Activated B cell treated with CpG ODN at 0.5 μM for 24 hours (primary cell): ENCODE measurements at places on chromosomes 13 and 19. TPM values are rescaled to one million over a fixed set of nuclear protein-coding genes. Genes with fewer than 3 reads are reported as not detected.
A peak's percentile ranks its signal among the peaks of the same experiment; 100 is the strongest.

DNA sequence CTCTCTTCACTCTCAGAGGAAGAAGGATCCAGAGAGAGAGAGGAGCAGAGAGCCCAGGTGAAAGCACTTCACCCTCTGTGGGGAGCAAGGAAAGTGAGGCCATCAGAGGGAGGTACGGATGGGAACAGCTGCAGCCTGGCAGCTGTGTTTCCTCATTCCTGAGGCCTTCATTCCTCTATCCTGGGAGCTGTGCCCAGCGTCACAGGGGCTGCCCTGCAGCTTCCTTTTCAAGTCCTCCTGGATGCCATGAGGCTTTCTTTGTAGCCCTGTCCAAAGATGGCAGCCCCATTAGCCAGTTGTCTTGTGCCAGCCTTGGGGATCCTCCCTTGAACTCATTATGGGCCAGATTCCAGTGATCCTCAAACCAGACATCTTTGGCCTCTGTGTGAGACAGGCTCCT lies 76.8 kb upstream of the PCDH8 start:
- no peak overlapping the region for H3K4me3 ChIP-seq
- H3K4me1 ChIP-seq = peaks cover 15% of the 10 kb centered on the region
- no peaks in the 10 kb centered on the region for H3K36me3 ChIP-seq
- H3K27ac ChIP-seq = no peak overlapping the region
- H3K27me3 ChIP-seq = peaks cover 5% of the 10 kb centered on the region

- H3K4me3 ChIP-seq = peak overlapping the region; percentile 99
- H3K4me1 ChIP-seq = peaks cover 32% of the 10 kb centered on the region
- peak overlapping the region; percentile 93 for H3K27ac ChIP-seq
- no peak for DNase-seq
These were observed 508 bp upstream of the ZNF44 start for GRCh38 chr19:12295191-12295590.

DNA sequence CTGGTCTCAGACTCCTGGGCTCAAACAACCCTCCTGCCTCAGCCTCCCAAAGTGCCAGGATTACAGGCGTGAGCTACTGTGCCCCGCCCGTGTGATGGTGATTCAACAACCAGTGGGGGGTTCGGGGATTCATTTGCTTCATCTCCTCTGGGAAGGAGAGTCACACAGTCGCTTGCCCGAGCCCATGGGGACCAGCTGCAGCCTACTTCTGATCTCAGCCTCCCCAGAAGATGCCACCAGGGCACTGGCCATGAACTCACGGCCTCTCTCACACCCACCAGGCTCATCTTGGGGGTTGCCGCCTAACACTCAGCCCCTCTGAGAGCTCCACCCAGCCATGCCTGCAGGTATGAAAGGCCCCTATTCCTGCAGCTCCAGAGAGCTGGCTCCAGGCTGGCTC lies 6.8 kb downstream of the TOMM40 start:
- peaks cover 6% of the 10 kb centered on the region for H3K4me1 ChIP-seq
- H3K36me3 ChIP-seq = peaks cover 83% of the 10 kb centered on the region
- no peak for DNase-seq
- H3K27me3 ChIP-seq = no peaks in the 10 kb centered on the region
- no peak overlapping the region for H3K27ac ChIP-seq
- no peak overlapping the region for H3K4me3 ChIP-seq

MEDAG gene
- not detected in 2 replicates for total RNA-seq

TMPRSS9 gene
- total RNA-seq = not detected in 2 replicates

DNA sequence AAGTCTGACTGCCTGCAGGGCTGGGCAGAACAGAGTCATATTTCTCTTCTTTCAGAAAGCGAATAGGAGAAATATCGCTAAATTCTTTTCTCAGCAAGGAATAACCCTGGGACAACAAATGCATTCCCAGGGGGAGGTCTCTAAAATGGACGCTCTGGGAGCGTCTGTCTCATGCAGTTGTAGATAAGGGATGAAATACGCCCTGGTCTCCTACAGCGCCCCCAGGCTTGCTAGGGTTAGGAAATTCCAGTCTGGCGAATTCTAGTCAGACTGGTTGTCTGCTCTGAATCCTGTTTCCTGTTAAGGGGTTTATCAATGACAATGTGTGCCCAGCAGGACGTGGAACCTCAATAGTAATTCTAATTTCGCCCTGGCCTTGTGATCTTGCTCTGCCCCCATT lies 1214.1 kb downstream of the DIAPH3 start:
- H3K36me3 ChIP-seq = no peaks in the 10 kb centered on the region
- no peak overlapping the region for H3K4me3 ChIP-seq
- H3K27ac ChIP-seq = no peak overlapping the region
- no peak for DNase-seq

FCER2 gene
- total RNA-seq = 191 and 193 TPM in 2 replicates

DNA sequence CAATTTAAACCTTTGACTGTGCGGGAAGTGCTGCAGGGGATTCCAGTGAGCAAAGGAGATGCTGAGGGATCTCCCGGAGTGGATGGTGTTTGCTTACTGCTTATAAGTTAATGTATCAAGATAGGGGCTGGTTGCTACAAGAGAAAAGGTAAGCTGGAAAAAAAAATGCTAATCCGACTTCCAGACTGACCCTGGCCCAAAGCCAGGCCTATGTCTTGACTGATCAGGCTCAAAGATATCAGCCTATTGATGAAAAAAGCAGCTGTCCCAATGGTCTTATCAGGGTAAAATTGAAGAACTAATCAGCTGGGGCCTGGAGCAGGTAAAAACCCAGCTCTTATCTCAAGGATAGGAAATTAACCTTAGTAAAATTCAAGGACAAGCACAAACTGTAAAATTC lies 10.9 kb upstream of the ZNF90 start:
- H3K27me3 ChIP-seq = peaks cover 16% of the 10 kb centered on the region
- no peak overlapping the region for H3K27ac ChIP-seq
- no peaks in the 10 kb centered on the region for H3K4me1 ChIP-seq
- no peak overlapping the region for H3K4me3 ChIP-seq
- H3K36me3 ChIP-seq = no peaks in the 10 kb centered on the region
- no peak for DNase-seq

- H3K4me1 ChIP-seq = no peaks in the 10 kb centered on the region
- H3K27me3 ChIP-seq = no peaks in the 10 kb centered on the region
- no peak for DNase-seq
- no peaks in the 10 kb centered on the region for H3K36me3 ChIP-seq
- H3K4me3 ChIP-seq = no peak overlapping the region
- H3K27ac ChIP-seq = no peak overlapping the region
These were observed 104.6 kb downstream of the SOX1 start for GRCh38 chr13:112171570-112171965.

- H3K27me3 ChIP-seq = no peaks in the 10 kb centered on the region
- H3K36me3 ChIP-seq = no peaks in the 10 kb centered on the region
- no peak for DNase-seq
- no peak overlapping the region for H3K27ac ChIP-seq
These were observed 28.9 kb downstream of the ITGBL1 start for GRCh38 chr13:101481421-101481820.

DNA sequence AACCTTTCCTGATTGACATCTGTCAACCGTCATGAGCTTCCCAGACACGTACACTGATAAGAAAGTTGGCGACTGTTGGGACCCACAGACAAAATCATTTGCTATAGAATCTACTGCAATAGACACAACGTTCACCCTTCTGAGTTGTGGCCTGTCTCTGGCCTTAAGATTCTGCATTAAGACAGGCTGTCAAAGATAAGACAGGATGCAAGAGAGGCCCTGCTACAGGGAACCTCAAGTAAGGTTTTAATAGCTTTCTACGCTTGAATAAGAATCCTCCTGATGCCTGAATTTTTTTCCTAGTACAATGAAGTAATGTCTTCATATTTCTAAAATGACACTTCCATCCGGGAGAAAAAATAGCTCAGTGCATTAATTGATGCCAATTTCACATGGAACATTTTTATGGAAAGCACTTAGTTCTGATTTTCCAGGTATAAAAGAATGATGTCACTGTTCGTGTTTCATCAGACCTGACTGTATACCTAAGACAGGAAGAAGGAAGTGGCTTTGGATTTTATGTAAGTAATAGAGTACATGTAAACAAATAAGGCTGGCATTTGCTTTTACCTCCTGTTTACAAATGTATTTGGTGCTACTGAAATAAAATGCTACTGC lies 275.2 kb upstream of the GPC6 start:
- no peak for DNase-seq
- no peak overlapping the region for H3K27ac ChIP-seq
- no peaks in the 10 kb centered on the region for H3K36me3 ChIP-seq

DNA sequence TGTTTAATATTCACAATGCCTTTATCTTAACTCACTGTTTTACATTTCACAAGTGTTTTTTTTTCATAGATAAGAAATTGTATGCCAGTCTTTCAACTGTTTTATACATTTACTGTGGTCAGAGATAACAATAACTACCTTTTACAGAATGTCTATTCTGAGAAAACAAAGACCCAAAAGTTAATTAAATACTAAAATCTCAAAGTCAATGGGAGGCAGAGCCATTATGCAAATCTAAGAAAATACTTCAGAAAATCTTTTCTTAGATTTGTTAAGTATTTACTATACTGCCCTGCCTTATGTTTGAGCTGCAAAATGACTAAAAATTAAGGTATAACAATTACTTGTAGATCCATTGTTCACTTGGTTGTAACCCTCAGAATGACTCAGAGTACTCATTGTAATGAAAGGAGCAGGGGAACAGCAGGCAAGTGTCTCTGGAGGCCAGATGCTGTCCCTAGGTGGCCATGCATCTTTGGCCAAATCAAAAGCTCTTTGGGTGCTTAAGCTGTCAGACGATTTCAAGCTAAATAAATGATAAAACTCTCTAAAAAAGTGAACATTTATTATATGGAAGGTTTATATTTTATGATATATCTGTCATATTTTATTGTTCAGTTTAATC lies 770.1 kb upstream of the PCDH20 start:
- H3K4me1 ChIP-seq = no peaks in the 10 kb centered on the region
- no peak for DNase-seq
- no peak overlapping the region for H3K27ac ChIP-seq
- H3K27me3 ChIP-seq = no peaks in the 10 kb centered on the region
- H3K36me3 ChIP-seq = no peaks in the 10 kb centered on the region

ZNF878 gene
- 1.2 and 1.6 TPM in 2 replicates for total RNA-seq

UBE2L5 gene
- 0.24 and 0.42 TPM in 2 replicates for total RNA-seq

DNA sequence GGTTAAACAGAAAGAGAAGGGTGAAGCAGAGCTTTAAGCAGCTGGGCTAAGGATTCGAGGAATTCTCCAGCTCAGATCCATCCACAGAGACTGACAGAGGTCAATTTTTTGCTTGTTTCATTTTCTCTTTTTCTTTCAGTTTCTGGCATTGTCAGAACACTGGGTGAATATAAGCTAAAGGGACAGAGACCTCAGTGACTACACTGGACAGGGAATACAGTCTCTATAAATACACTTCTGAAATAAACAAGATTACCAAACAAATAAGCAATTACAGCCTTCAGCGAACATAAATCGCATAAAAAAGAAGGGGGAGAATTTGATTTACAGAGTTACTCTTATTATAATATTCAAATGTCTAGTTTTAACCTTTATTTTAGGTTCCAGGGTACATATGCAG lies 3.7 kb upstream of the ZNF441 start:
- H3K4me1 ChIP-seq = peaks cover 14% of the 10 kb centered on the region
- DNase-seq = no peak
- no peak overlapping the region for H3K27ac ChIP-seq
- peaks cover 8% of the 10 kb centered on the region for H3K36me3 ChIP-seq
- peaks cover 7% of the 10 kb centered on the region for H3K27me3 ChIP-seq
- H3K4me3 ChIP-seq = no peak overlapping the region

- H3K4me1 ChIP-seq = peaks cover 30% of the 10 kb centered on the region
- H3K27me3 ChIP-seq = no peaks in the 10 kb centered on the region
- no peak for DNase-seq
- H3K36me3 ChIP-seq = no peaks in the 10 kb centered on the region
- H3K4me3 ChIP-seq = no peak overlapping the region
These were observed 176.1 kb upstream of the KL start for GRCh38 chr13:32840113-32840512.

RUBCNL gene
- total RNA-seq = 133 and 168 TPM in 2 replicates

- no peak for DNase-seq
- no peaks in the 10 kb centered on the region for H3K36me3 ChIP-seq
- H3K27ac ChIP-seq = no peak within 1 kb of the TSS
- H3K4me1 ChIP-seq = peaks cover 29% of the 10 kb centered on the region
- H3K4me3 ChIP-seq = peak within 1 kb of the TSS; percentile 58
These were observed at the start of gene PRR36 for GRCh38 chr19:7874076-7874896. Gene PRR36 (minus strand): TSS chr19:7874390. CDS start chr19:7873689, 701 bp downstream.

GRCh38 chr19:49326165-49326704 lies 1.2 kb upstream of the SLC6A16 start:
- no peaks in the 10 kb centered on the region for H3K27me3 ChIP-seq
- peak overlapping the region; percentile 100 for H3K27ac ChIP-seq
- peak overlapping the region; percentile 56 for H3K4me3 ChIP-seq
- DNase-seq = no peak

- no peaks in the 10 kb centered on the region for H3K4me1 ChIP-seq
- DNase-seq = no peak
- no peak overlapping the region for H3K4me3 ChIP-seq
- H3K36me3 ChIP-seq = no peaks in the 10 kb centered on the region
These were observed 143.9 kb downstream of the SLITRK1 start for GRCh38 chr13:83738407-83738806.

ZNF85 gene
- 15.0 and 18.1 TPM in 2 replicates for total RNA-seq

GRCh38 chr19:56611288-56611687 lies 16.2 kb downstream of the ZNF71 start:
- H3K36me3 ChIP-seq = peaks cover 87% of the 10 kb centered on the region
- H3K27ac ChIP-seq = no peak overlapping the region
- no peaks in the 10 kb centered on the region for H3K4me1 ChIP-seq
